ENCODE measurements at places on chromosomes 12 and 14.

GRCh38 chr12:24500831-24501230 is 448.1 kb downstream of the BCAT1 start:
- no peak for DNase-seq

GRCh38 chr12:121520586-121521086 is 60.2 kb downstream of the KDM2B start:
- no peak for DNase-seq

- no peak for DNase-seq
Measured at GRCh38 chr14:74514471-74514941, 20.9 kb downstream of the ISCA2 start.

DNA sequence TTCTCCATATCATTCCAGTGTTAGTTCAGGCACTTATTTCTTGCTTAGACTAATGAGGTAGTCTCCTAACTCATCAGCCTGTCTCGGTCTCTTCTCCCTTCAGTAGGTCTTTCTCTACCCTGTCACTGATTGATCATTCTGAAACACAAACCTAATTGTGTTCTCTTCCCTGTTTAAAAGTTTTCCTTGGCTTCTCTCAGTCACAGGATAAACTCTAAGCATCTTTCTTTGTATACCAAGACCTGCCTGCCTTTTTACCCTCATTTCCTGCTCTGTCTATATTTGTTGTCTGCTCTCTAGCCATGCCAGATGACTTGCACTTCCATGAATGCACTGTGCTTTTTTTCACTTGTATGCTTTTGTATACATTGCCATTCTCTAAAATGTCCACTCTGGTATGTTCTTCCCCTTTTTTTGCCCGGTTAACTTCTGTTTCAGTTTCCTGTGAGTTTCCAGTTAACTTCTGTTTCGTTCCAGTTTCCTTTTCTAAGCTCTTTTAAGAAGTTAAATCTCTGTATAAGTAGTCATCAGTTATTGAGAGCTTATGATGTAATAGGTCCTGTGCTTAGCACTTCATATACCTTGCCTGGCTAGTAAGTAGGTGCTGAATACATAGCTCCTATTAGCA is 12.8 kb downstream of the DIP2B start:
- peak; percentile 26 for DNase-seq

- DNase-seq = no peak
Measured at GRCh38 chr14:23122086-23122485, 3.0 kb upstream of the CEBPE start.

- no peak for DNase-seq
Measured at GRCh38 chr12:41532072-41532471, 344.0 kb downstream of the PDZRN4 start.

- DNase-seq = no peak
Measured at GRCh38 chr14:76916040-76916715, 90.0 kb downstream of the LRRC74A start.

DNA sequence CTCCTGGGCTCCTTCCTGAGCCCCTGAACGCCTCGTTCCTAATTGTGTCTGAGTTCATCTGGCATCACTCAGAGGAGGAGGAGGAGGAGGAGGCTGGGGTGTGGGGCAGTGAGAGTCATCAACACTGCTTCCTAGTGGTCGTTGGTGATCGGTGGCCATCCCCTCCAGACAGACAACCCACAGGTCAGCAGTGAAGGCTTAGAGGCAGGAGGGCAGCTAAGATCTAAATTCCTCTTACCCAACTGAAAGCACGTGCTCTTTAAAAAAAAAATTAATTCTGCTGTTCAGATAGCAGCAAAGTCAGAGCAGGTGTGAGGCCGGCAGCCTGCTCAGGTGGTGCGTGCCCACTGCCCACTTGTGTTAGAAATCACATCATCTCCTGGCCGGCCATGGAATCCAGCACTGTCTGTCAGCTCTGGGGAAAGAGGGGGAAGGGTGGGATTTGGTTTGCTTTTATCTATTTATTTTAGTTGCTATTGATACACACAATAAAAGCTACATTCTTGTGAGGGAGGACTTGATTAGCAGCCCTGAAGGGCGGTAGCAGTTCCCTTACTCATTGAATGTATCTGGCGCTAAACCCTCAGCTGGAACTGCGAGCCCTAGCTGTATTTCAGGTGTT is 46.6 kb downstream of the PPP2R5C start:
- no peak for DNase-seq

- DNase-seq = no peak
Measured at GRCh38 chr14:82029038-82029437, 495.4 kb upstream of the SEL1L start.

- DNase-seq = no peak
Measured at GRCh38 chr12:45138609-45139008, 77.3 kb upstream of the ANO6 start.

GRCh38 chr12:30692470-30692869 is 3.2 kb downstream of the IPO8 start:
- no peak for DNase-seq

- DNase-seq = no peak
Measured at GRCh38 chr12:49619286-49619685, 4.1 kb upstream of the PRPF40B start.

DNA sequence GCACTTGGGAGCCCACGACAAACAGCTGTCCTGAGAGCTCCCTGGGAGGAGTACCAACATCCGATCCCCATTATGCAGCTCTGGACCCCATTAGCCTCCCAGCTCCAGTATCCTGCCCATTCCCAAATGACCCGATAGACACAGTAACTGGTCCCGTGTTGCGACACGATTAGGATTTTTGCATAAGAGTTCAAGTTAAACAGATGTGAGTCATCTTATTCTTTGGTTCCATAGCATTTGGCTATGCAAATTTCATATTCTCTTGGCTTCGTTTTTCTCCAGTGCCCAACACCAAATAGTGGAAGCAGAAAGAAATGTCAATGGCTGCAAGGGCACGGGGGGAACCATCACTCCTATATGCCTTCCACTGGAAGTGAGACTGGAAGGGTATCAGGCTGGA is 43.0 kb upstream of the LRRC10 start:
- no peak for DNase-seq

DNA sequence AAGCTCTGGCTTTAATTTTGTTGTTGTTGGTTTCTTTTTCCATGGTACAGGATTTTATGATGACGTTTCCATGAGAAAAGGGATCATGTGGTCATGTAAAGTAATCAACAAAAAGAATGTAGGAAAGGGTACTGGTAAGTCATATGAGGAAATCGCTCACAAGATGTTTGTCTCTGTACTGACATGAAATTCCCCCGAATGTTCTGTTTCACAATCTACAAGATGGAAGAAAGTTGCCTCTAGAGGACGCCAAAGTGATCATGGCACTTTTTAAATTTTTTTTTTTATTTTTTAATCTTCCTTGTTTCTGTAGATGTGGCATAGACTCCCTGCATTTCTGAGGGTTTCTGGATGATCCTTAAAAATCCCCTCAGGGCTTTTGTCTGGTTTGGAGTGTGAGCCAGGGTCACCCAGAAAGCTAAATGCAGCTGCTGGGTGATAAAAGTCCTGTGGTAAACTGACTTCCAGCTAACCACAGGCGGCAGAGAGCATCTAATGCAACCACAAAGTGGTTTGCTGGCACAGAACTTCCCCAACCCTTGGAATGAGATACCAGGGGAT is 393.5 kb downstream of the CCDC91 start:
- DNase-seq = no peak

DNA sequence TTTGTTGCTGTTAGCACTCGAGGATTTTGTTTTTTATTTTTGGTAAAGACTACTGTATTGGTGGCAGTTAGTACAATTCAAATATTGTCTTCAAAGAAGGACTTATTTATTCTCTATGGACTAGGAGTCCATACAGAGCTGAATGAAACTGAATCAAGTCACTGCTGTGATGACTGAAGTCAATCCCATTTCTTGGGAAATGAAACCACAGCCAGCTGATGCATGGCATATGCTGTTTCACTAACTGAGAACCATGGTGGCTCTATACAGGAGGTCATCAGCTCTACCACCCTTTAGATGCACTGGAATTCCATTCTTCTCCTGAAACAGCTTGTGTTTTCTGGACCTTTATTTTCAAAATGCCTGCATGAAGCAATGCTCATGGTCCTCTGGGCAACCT is 22.2 kb downstream of the VTI1B start:
- DNase-seq = no peak

GRCh38 chr14:83071888-83072501 is 1538.3 kb upstream of the SEL1L start:
- DNase-seq = no peak

GRCh38 chr12:68450947-68451260 is 118.7 kb upstream of the MDM1 start:
- no peak for DNase-seq

DNA sequence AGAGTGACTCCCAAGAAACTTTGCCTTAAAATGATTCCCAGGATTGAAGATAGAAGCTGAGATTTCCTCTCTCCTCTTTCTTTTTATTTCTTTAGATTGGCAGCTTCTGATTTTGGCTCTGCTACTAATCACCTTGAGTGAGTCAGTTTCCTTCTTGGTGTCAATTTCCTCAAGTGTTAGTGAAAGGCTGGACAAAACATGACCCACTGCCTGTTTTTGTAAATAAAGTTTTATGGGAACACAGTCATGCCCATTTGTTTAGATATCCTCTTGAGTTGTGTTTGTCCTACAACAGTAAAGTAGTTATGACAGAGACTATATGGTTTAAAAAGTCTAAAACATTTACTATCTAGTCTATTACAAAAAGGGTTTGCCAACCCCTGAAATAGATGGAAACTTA is 227.2 kb upstream of the TBX3 start:
- no peak for DNase-seq

DNA sequence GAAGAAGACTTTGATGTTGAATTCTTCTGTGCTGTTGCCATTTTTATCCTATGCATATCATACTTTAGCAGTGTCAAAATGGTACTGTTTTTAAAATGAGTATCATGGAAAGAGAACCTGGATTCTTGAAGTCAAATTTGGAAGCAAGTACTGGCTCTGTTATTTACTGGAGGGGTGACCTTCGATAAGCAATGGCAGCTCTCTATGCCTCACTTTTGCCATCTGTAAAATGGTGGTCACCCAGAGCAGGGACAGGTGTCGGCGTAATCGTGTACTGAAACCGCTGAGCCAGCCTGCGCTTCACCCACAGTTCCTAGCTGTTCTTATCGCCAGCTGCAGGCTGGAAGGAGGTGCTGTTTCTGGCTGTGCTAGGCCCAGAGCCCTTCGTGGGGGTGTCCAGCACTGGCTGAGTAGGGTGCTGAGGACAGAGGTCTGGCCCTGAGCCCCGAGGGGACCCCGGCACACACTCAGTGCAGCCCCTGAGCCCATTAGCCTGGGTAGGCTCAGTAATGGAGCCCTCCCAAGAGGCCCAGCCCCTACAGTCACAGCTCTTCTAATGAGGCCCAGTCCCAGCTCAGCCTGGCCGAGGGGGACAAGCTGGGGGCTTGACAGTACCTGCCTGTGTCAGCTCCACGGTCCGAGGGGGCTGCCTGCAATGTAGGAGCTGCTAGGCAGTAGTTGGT is 183.5 kb downstream of the PHETA1 start:
- no peak for DNase-seq

DNA sequence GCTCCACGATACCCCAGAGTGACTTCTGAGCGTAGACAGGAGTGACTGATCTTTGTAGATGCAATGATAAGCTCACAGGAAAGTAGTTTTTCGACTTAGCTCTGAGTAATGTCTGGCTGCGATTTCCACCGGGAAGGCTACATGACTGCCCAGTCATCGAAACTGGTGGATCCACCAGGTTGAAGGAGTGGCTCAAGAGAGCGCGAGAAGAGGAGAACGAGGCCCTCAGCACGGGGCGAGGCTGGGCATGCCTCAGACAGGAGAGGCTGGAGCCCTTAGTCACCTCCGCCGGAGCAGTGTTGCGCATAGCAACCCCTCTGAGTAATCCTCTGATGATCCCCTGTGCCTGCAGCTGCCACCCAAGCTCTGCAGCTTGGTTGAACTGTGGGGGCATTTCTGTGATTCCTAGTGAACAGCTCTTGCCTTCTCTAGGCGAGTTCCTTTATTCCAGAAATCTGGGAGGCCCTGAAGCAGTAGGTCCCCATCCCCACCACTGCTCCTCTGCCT is 25.6 kb downstream of the ELK3 start:
- DNase-seq = no peak

GRCh38 chr14:95071649-95072280 is 85.6 kb downstream of the DICER1 start:
- no peak for DNase-seq

GRCh38 chr12:48105321-48105866 is 485 bp downstream of the SENP1 start:
- DNase-seq = peak; percentile 70

DNA sequence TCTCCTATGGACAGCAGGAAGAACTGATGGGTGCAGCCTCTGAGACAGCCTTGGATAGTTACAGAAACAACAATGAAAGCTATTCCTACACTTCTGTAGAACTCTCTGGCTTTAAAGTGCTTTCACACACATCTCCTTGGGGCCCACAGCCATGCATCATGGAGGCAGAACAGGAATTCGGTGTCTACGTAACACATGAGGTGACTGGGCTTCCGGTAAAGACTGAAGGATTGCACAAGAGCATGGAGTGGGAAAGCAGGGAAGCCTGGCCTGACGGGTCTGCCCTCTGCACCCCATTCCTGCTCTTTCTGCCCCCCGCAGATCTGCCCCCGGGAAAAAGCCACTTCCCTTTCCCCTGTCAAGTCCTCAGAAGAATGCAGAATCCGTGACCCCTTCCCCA is 82.6 kb downstream of the VWF start:
- no peak for DNase-seq

DNA sequence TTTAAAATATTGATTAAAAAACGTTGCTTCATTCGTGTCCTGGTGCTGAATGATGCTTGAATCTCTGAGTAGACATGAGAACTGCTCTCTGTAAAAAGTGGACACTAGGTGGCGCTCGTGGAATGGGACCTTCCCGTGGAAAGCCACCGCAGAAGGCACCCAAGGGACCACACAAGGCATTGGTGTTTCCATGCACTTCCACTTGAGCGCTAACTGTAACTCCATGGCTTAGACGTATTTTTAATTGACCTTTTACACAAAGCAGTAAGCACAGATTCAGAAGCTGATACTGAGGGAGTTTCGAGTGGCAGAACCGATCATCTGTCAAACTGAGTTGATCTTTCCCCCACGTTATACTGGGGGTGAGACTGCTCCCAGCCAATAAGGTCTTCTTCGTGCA is 135.3 kb downstream of the PRKCH start:
- DNase-seq = peak; percentile 85

DNA sequence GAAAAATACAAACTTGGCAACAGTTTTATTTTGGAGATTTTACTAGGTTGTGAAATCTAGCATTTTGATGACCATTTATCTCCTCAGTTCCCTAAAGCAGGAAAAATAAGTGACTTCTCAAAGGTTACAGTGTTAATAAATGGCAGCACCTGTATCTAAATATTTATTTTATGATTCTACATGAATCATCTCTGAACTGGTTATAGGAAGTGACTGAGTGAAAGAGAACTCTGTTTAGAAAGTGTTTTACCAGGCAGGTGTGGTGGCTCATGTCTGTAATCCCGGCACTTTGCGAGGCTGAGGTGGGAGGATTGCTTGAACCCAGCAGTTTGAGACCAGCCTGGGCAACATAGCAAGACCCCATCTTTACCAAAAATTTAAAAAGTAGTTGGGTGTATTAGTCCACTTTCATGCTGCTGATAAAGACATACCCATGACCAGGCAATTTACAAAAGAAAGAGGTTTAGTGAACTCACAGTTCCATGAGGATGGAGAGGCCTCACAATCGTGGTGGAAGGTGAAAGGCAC is 26.3 kb downstream of the MIPOL1 start:
- no peak for DNase-seq

GRCh38 chr14:56195704-56196103 is 77.5 kb downstream of the PELI2 start:
- peak; percentile 7 for DNase-seq

GRCh38 chr12:79067977-79068376 is 203.4 kb downstream of the SYT1 start:
- DNase-seq = no peak

All from CD4-positive, alpha-beta T cell treated with Interleukin-10 for 1 hour (primary cell).